Common myeloid progenitor, CD34-positive (primary cell): ENCODE measurements at places on chromosomes 1 and 21.
A peak's percentile ranks its signal among the peaks of the same experiment; 100 is the strongest.

GRCh38 chr21:37233551-37234146 is 33.5 kb downstream of the VPS26C start:
- no peak for DNase-seq

DNA sequence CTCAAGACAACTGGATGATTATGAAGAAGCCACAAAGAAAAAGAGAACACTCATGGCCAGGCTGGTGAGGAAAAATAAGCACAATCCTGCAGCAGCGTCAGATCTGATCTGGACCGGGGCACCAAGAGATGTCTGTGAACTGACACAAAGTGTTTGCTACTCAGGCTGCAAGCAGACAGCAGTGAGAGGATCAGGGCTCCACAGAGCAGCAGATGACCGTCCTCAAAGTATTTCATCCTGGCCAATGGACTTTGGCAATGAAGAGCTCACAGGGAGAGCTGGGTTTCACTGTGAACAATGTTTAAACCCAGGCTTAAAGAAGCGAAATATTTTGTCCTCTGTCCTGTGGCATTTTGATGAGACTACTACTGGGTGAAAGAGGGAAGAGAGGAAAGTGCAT is 299.2 kb downstream of the GPATCH2 start:
- no peak for DNase-seq

- no peak for DNase-seq
These were observed 11.3 kb downstream of the NFIA start for GRCh38 chr1:61093525-61094137.

DNA sequence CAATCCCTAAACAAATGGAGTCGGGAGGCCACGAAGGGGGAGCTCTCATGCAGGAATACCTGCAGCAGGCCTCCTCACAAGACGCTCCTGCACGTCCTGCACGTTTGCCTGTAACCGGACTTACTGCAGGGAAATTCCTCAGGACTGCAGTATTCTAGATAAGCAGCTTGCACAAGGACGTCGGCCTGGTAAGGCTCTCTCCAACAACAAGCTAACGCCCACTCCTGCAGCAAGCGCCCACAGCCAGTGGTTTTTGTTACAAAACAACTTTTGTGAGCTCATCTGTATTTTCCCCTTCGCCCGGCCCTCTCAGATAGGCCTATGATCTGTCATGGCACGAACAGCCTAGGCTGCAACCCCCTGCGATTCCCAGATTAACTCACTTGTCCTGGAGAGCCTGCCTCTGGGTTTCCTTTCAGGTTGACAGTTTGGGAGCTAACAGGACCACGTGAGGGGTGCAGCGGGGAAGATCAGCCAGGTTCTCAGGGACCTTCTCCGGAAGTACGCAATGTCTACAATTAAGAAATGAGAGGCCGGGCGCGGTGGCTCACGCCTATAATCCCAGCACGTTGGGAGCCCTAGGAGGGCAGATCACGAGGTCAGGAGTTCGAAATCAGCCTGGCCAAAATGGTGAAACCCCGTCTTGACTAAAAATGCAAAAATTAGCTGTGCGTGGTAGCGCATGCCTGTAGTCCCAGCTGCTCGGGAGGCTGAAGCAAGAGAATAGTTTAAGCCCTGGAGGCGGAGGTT is 921 bp upstream of the MIB2 start:
- peak; percentile 88 for DNase-seq

GRCh38 chr1:233102341-233102740 is 151.9 kb downstream of the NTPCR start:
- DNase-seq = no peak

- no peak for DNase-seq
These were observed 709 bp downstream of the GART start for GRCh38 chr21:33541105-33541711.

DNA sequence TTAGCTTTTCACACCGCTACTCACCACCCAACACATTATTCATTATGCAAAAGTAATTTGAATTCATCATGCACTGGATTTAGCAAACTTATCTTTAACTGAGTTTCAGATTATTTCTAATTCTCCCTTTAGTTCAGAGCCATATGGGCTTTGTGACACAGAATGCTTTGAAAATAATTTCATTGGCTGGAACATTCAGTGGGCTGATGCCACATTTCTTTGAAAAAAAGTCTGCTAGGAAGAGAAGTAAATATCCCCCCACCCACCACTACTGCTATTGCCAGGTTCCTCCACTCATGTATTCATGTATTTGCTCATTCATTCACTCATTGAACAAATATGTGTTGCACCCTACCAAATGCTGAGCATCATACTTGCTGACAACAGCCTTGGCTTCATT is 280.5 kb downstream of the DSCAM start:
- DNase-seq = no peak

GRCh38 chr1:200355801-200356200 is 54.0 kb downstream of the ZNF281 start:
- DNase-seq = no peak

GRCh38 chr1:78044796-78045562 is 787 bp upstream of the GIPC2 start:
- peak; percentile 10 for DNase-seq

- DNase-seq = no peak
These were observed at the start of gene NCMAP for GRCh38 chr1:24555591-24556413. TSS of gene NCMAP (plus strand) at chr1:24556087. CDS start at chr1:24595431, 39,344 bp downstream.

DNA sequence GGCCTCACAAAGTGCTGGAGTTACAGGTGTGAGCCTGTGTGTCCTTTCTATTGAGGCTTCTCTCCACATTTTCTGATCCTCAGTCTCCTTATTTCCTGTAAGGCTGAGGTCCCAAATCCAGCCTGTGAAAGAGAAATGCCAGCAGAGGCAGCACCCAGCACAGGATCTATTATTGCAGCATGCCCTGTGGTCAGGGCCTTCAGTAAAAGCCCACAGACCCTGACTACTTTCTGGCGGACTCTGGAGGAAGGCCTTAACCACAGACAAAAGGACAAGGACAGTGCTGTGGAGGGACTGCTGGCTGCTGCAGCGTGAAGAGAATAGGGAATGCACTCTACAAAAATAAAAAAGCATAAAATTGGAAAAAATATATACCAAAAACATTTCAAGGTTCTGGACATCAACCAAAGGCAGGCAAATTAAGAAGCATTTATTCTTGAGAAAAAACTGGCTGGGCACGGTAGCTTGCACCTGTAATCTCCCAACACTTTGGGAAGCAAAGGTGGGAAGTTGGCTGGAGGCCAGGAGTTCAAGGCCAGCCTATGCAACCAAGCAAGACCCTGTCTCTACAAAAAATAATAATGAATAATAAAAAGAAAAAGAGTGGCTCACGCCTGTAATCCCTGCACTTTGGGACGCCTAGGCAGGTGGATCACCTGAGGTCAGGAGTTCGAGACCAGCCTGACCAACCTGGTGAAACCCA is 9.4 kb upstream of the PGD start:
- DNase-seq = no peak

GRCh38 chr1:5651964-5652821 is 340.0 kb downstream of the NPHP4 start:
- no peak for DNase-seq

DNA sequence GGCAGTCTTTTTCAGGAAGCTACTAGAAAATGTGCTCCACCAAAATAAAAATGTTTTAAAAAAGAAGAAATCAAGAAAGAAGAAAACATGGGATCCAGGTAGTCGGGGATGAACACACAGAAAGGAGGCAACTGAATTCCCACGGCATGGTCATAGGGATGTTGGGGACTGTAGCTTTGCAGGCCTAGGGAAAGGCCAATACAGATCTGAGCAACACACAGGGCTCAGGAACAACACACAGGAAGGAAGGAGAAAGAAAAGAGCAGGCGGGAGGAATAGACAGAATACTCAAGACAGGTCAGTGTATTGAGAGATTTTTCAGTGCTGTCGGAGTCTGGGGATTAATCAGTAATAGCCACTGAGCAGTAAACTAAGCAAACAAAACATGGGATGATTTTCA is 142.7 kb upstream of the SYT6 start:
- DNase-seq = no peak

- no peak for DNase-seq
These were observed 2.7 kb downstream of the HIVEP3 start for GRCh38 chr1:41915786-41916571.

- no peak for DNase-seq
These were observed 997 bp upstream of the PTPN7 start for GRCh38 chr1:202161151-202162046.

GRCh38 chr1:207495801-207496792 is at the start of gene CR1:
TSS of gene CR1 (plus strand) at chr1:207496157. CDS start at chr1:207496268, 111 bp downstream.
- DNase-seq = peak; percentile 71

GRCh38 chr1:178267646-178268094 is 173.8 kb downstream of the RASAL2 start:
- no peak for DNase-seq

GRCh38 chr1:52002038-52002917 is 11.8 kb upstream of the RAB3B start:
- DNase-seq = peak; percentile 93

- DNase-seq = no peak
These were observed 388.5 kb downstream of the PCP4 start for GRCh38 chr21:40255518-40256444.

- peak; percentile 29 for DNase-seq
These were observed 64.5 kb downstream of the BCAR3 start for GRCh38 chr1:93616996-93617669.

GRCh38 chr1:109327285-109327684 is 20.5 kb upstream of the MYBPHL start:
- DNase-seq = no peak

DNA sequence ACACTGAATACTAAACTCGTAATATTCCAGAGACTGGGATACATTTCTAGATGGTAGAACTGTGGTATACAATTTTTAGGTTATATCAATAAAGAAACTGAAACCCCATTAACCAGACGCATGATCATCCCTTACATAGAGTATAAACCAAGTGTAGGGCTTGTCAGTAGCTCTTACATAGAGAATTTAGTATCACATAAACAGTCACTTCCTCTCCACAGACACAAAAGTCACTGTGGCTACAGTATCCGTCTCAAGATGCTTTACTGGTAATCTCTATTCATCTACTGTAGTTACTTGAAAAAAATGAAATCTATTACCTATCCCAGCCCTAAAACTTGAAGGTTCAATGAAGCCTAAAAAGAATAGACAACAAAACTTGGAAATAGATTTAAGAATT is 252.3 kb upstream of the TMPRSS15 start:
- peak; percentile 4 for DNase-seq

GRCh38 chr1:208115924-208116640 is 128.1 kb downstream of the PLXNA2 start:
- DNase-seq = no peak

- no peak for DNase-seq
These were observed 4.2 kb upstream of the C1orf141 start for GRCh38 chr1:67138813-67139499.

DNA sequence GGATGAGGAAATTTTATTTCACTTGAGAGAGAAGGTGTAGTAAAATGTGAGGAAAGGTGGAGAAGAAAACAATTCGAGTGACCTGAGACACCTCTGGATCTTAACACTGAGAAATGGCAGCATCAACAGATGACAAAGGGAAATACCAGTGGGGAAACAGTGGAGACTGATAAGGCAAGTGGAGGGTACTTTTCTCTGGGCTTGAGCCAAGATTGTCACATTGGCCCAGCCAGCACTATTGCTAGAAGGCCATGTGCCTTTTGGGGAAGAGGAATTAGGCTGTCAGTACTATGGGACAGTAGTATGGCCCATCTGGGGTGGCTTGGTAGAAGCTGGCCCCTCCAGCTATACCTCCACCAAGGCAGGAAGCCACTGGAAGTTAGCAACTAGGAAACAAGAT is 8.4 kb downstream of the SYPL2 start:
- peak; percentile 44 for DNase-seq

DNA sequence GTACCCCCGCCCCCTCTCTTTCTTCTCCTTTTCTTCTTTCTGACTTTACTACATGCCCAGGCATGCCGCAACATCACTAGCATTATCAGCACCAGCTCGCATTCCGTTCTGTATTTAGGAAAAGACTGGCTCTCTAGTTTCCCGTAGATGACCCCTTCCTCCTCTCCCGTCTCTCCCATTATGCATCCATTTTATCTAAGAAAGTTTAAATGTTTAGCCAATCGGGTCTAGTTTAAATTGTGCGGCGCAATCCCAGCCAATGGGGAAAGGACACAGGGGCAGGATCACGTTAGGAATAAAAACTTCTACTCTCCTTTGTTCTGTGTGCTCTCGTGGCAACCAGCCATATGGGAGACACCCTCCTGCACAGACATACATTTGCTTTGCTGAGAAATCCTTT is 2.3 kb upstream of the KRTAP10-7 start:
- DNase-seq = no peak

GRCh38 chr21:36166705-36167104 is 10.1 kb downstream of the DOP1B start:
- no peak for DNase-seq

GRCh38 chr1:214862421-214862820 is 220.1 kb upstream of the KCNK2 start:
- no peak for DNase-seq

DNA sequence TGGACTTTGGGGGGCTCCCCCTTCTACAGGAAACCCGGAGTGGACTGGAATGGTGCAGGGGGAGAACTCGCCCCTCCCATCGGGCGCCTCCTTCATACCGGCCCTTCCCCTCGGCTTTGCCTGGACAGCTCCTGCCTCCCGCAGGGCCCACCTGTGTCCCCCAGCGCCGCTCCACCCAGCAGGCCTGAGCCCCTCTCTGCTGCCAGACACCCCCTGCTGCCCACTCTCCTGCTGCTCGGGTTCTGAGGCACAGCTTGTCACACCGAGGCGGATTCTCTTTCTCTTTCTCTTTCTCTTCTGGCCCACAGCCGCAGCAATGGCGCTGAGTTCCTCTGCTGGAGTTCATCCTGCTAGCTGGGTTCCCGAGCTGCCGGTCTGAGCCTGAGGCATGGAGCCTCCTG is at the start of gene TNFRSF14:
TSS of gene TNFRSF14 (plus strand) at position 95 of the 401 bp plus-strand sequence. CDS start at position 389, 294 bp downstream.
- peak; percentile 95 for DNase-seq

- no peak for DNase-seq
These were observed 54.7 kb downstream of the C1orf185 start for GRCh38 chr1:51156752-51157151.

- DNase-seq = no peak
These were observed 215.9 kb upstream of the L1TD1 start for GRCh38 chr1:61978796-61979195.

DNA sequence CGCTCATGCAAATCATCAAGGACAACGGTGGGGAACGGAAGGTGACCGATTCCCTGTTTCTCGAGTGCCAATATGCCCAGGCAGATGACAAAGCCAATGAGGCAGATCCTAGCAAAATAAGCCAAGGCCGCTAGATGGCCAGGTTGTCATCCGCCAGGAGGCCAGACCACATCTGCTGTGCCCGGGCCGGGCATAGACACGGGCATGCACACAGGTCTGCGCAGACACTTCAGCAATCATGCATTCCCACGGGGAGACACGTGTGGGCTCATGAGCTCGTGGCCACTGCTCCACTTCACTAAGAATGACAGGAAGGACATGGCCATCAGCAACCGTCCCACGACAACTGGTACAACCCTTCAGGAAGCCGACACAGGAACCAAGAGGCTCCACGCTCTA is 23.4 kb downstream of the WDR4 start:
- no peak for DNase-seq

DNA sequence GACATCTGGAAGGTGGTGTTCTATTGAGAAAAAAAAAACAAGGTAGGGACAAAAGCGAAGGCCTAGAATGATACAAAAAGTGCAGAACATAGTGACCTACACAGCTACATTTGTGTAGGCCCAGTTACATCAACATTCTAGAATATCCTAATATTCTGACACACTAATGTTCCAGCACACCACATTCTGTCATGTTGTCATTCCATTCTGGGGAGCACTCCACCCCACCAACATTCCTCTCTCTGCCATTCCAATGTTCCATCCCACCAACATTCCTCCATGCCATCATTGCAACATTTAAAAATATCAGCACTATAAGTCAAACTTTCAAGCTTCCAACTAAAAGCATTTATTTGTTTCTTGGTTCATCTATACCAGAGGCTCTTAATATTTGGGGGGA is 28.5 kb downstream of the COA7 start:
- DNase-seq = no peak
